Colonic mucosa (tissue), 4 donors: ENCODE measurements at places on chromosomes 13 and 19. TPM values are rescaled to one million over a fixed set of nuclear protein-coding genes. Genes with fewer than 3 reads are reported as not detected.
A peak's percentile ranks its signal among the peaks of the same experiment; 100 is the strongest.

DNA sequence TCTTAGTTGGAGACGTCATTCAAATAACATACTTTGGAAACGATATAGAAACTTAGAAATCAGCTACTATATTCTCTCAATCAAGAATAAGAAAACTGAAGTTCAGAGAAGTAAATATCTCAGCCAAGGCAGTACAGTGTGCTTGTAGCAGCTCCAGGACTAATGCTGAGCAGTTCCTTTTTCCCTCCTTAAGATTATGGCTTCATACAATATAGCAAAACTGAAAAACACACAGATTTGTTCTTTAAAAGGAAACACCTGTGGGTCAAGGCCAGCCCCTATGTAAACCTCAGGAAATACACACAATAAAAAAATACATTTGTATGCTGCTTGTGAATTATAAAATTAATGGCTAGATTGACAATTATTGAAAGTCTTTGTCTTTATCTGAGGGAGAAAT is 212.7 kb upstream of the EDNRB start:
- DNase-seq, result no peak

VSIG10L gene
- total RNA-seq, result 1.1 TPM

GRCh38 chr13:27203854-27204253 is 32.2 kb upstream of the USP12 start:
- DNase-seq, result no peak

- DNase-seq, result no peak
These were observed 1055.6 kb downstream of the PCDH17 start for GRCh38 chr13:58687148-58687547.

- DNase-seq, result no peak
These were observed 175.5 kb upstream of the SERP2 start for GRCh38 chr13:44197791-44198770.

DNA sequence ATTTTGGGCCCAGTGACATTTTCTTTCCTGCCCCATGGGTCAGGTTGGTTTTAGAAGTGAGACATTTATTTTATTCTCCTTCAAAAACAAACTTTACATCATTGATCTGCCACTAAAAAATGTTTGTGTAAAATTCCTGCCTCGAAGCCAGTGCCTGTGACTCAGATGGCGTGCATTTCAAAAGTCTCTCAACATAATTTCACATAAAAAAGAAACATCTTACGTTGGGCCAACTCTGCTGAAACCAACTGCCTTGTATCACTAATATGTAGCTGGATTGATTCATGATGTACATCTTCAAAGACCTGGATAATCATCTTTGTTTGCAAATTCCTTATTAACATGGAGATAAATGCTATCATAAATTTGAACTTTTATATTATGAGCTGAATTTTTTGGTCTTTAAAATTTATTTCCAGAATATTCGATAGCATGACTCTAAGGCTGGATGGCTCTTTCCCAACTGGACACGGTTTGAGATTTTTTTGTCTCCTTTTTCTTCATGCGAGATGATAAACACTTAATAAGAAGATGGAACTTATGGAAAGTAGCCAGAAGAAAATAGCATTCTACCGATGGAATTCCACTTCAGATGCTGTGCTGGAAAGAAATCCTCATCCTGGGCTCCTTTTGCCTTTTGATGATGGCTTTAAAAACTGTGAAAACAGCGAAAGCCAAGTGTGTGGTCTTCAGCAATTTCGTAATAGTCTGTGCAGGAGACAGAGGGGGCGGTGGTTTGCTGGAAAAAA is 420.5 kb downstream of the FGF9 start:
- no peak for DNase-seq

DNA sequence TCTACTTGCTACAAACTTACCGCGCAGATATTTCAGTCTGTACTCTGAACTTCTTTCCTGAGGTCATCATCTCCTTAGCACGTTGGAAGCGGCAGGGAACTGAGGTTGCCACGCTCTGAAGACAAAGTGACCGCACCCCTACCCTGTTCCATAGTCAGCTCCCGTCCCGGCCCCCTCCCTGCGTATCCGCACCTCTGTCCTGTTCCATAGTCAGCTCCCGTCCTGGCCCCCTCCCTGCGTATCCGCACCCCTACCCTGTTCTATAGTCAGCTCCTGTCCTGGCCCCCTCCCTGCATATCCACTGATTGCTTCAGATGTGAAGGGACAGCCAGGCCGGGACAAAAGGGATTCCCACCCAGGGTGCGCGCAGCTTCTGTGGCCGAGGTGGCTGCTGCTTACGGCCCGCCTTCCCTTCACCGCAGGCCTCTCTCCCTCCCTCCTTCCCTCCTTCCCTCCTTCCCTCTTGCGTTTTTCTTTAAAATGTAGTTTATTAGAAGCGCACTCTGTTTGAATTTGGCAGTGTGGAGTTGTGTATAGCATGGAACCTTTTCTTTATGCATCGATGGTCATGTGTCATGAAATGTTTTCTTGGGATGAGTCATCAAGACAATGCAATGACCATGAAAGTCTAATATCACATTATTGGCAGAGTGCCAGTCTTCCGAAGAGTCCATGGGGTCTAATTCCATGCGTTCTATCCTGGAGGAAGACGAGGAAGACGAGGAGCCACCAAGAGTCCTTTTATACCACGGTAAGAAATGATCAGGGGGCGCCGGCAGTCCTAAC is 21.9 kb upstream of the NDUFS7 start:
- DNase-seq, result no peak

DNA sequence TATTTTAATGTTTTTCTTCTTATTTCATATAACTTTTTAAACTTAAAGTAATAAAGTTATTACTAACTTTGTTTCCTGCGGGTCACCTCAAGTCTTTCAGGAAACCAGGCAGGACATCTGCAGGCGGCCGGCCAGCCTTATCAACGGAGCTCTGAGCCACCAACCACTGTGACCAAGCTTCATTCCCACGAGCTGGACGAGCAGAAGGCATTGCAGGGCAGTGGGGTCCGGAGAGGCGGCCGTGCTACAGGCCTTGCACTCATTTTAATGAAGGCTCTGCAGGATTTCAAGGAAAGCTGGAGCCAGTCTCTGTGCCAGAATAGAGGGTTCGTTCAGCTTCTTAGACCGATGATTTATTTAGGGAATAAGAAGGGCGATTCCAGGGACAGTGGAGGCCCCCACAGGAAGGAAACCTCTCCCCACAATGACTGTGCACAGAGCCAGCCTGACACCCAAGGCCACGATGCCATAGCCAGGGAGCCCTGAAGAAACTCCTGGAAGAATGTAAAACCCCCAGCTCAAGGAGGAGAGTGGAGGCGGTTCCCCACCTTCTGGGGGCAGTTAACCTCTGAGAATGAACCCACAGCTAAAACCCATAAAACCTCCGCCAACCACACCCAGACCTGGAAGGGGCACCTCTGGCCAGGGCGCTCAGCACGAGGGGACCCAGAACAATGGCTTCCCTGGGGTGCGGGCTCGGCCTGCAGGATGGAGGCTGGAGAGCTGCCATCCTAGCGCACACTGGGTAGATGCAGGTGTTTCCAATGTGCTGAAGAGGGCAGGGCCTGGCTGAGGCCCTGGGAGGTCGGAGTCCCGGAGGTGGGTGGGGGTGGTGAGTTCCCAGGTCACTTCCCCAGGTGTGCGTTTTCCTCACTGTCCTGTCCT is 75.0 kb downstream of the RASA3 start:
- DNase-seq, result no peak

DNA sequence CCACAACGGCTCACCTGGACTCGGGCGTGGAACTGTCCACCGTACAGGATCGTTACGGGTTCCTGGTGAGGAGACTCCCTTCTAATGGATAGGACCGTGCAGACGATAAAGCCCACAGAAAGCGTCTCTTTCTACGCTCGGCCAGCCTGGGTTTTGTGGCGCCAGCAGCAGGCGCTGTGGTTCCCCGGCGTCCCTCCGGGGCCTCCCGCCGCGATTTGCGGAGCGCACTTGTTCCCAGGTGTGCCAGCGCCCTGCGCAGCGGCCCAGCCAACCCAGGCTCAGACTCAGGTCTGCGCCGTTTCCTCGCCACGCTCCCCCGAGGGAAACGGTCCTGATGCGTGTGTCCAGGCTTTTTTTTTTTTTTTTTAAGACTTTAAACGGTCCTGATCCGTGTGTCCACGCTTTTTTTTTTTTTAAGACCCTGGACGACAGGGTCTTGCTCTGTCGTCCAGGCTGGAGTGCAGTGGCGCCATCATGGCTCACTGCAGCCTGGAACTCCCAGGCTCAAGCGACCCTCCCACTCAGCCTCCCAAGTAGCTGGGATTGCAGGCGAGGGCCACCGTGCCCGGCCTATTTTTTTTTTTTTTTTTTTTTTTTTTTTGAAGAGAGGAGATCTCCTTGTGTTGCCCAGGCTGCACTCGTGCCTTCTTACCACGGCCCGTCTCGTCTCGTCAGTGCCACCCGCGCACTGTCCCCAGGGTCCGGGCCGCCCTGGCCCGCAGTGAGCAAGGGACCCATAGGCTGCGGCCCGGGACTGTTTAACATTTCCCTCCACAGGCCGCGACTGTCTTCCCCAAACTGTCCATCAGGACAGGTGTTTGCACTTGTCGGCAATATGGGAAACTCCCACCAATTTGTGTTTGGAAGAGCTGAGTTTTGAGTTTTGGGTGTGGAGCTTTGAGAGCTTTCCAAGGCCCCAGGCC is 23.8 kb downstream of the GJA3 start:
- peak; percentile 68 for DNase-seq

- DNase-seq, result no peak
These were observed 1331.5 kb upstream of the PCDH20 start for GRCh38 chr13:62747152-62747551.

- DNase-seq, result no peak
These were observed 24.9 kb upstream of the DPP9 start for GRCh38 chr19:4748589-4748988.

PLIN4 gene
- 6.3 TPM for total RNA-seq

FGF9 gene
- 0.67 TPM for total RNA-seq

DNA sequence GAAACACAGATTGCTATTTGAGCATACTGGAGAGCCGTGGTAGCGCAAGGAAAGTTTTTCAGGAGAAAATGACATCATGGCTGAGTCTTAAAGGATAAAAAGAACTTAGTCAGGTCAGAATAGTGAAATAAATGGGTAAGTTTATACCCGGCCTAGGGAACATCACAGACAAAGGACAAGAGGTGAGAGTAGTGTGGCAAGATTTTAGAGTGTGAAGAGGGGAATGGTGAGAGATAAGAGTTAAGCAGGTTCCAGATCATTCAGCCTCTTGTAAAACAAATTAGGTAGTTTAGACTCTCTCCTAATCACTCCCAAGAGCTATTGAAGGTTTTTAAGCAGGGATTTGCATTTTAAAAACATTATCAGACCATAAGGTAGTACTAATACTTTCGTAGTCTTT is 116.0 kb upstream of the MAB21L1 start:
- DNase-seq, result no peak

ZNF17 gene
- total RNA-seq, result 6.2 TPM

DNA sequence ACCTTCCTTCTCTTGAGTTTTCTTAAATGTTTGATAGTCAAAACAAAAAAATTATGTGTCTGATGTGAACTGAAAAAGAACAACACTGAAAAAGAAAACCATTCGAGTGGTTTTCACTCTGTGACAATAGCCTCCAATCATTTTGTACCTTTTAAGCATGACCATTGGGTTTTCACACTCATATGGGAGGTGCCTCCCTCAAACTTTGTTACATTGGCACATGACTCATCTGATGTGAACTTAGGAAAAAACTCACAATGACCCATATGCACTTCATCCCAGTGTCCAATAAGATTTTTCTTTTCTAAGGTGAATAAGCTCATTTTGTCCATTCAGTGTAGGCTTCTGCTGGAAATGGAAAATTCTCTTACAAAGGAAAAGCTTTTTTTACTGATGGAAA is 66.6 kb upstream of the XPO4 start:
- DNase-seq, result no peak

GRCh38 chr19:44725684-44726083 is 22.8 kb upstream of the BCL3 start:
- peak; percentile 82 for DNase-seq
